ENCODE measurements at places on chromosomes 4 and X.
A peak's percentile ranks its signal among the peaks of the same experiment; 100 is the strongest.

GRCh38 chrX:100946299-100946927 lies 17.7 kb upstream of the XKRX start:
- no peak for DNase-seq

GRCh38 chr4:8526363-8526855 lies 53.8 kb upstream of the GPR78 start:
- DNase-seq = no peak

GRCh38 chr4:8912506-8912905 lies 40.9 kb upstream of the HMX1 start:
- no peak for DNase-seq

DNA sequence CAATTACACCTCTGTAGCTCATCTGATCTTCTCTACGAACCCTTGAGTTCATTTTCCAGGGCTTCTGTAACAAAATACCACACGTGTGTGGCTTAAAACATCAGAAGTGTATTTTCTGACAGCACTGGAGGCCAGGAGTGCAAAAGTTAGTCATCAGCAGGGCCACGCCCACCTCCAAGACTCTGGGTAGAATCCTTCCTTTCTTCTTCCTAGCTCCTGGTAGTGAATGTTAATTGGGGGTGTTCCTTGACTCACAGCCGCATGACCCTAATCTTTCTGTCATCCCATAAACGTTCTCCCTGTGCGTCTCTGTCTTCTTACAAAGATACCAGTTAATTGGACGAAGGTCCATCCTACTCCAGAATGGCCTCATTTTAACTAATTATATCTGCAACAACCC lies 115.0 kb downstream of the TRIML1 start:
- DNase-seq = no peak

DNA sequence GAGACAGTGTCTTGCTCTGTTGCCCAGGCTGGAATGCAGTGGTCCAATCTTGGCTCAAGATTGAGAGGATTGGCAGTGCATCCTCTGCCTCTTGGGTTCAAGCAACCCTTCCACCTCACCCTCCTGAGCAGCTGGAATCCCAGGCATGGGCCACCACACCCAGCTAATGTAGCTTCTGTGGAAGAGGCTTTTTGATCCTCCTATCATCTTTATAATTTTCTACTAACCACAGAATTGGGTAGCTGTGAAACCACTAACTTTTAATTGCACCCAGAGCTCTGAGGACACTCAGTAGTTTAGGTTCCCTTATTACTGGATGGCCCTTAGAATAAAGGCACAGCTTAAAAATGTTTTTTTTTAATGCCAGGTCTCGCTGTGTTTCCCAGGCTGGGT lies 8.9 kb upstream of the AGA start:
- DNase-seq = no peak

- no peak for DNase-seq
These were observed 28.5 kb upstream of the FGF5 start for GRCh38 chr4:80237992-80238391.

GRCh38 chr4:27215220-27215826 lies 354.7 kb downstream of the STIM2 start:
- no peak for DNase-seq

DNA sequence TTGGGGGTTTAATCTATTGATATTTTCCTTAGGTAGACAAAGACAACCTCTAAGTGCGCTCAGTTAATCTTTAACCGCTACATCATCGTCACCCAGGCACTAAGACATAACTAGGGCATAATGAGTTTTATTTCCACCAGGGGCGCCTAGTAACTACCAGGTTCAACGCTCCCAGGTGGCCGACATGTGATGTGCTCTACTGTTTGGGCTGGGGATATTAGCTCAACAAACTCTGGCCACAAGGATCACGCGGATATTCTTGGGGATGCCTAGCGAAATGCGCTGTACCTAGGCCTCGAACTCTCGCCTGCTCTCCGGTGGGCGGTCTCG lies 915 bp upstream of the RAB33B start:
- DNase-seq = peak; percentile 56

DNA sequence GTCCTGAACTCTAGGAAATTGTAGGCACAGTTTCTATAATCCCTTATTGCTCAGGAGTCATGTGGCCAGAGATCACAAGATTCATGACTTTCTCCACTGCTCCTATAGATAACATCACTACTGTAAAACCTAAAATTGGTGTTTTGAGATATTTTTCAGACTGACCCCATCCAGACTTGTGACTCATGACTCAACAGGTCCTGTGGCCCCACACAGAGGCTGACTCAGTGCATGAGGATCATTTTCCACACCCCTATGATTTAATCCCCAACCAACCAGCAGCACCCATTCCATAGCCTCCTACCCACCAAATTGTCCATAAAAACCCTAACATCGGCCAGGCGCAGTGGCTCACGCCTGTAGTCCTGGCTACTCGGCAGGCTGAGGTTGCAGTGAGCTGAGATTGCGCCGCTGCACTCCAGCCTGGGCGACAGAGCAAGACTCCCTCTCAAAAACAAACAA lies 13.2 kb upstream of the XIAP start:
- no peak for DNase-seq

GRCh38 chr4:94256828-94257227 lies 49.2 kb downstream of the SMARCAD1 start:
- no peak for DNase-seq

DNA sequence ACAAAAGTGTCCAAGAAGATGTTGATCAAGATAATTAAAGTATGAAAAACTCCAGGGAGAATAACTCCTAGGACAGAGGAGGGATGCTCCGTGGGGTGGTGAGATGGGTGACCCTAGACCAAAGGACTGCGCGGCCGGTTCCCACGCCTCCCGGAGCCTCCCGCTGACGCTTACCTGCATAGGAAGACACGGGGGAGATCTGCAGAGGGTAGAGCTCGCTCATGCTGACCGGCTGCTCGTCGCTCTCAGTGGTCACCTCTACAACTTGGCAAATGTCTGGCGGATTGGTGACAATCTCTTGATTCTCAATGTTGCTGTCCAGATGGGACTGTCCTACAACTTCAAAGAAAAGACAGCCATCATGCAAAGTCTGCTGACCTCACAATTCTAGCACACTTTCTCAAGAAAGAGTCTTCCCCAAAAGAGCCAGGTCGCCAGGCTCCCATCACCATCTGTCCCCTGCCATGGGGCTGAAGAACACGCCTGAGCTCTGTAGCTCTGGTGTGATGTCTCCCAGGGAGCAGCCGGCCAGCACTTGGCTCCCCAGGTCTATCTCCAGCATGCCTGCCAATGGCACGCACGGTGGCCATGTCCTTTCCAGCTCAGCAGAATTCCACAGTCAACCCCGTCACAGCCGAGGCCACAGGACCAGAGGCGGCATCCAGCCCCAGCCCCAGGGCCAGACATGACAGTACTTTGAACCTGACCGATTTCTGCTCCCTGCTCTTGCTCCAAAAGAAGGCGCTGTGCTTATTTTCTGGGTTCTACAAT lies 75.4 kb downstream of the IRF2 start:
- DNase-seq = no peak

GRCh38 chr4:179278647-179279046 lies 1836.4 kb upstream of the AGA start:
- DNase-seq = no peak

DNA sequence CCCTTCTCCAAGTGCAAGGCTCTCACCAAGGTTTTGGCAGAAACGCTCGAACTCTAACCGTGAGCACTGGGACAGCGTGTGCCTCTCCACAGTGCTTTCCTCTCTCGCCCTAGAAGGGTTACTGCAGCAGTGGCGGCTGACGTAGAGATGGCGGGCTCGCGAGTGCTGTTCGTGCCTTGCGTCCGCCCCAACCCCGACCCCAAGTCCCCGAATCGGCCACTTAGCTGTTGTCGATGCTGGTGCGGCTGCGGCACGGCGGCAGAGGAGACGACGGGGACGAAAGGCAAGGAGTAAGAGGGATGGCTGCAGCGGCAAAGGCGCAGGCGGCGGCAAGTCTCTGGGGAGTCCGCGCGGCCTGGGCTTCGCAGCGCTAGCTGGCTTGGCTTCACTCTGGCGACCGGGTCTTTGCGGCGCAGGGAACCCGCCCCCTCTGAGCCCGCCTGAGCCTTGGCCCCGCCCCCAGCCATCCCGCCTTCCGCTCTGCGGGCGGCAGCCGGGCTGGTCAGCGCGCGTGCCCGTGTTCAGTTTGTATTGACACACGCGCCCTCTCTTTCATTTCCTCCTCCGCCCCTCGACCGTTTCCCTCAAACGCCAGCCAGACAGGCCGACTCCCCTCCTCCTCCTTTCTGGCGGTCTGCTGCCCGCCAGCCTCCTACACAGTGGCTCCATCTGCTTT lies at the start of gene SPIN4:
Gene SPIN4, minus strand, starts transcription at position 392 of the 676 bp plus-strand sequence. CDS start 513 bp downstream, outside the sequence.
- peak; percentile 2 for DNase-seq

DNA sequence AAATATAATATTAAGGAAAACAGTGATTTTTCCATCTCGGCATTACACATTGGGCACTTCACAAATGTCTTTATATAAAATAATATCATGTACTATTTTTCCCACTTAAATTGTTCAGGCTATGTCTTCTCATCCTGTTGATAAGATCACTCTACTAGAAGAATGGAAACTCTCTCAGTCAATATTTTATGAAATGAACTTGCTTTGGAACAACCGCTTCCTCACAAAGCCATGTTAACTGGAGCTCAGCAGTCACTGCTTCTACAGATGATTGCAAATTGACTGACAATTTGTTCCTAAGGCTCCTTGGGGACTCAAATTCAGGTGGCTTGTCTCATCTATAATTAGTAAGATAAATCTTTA lies 127.5 kb upstream of the CBR4 start:
- DNase-seq = no peak

- DNase-seq = peak; percentile 0
These were observed 5.6 kb upstream of the CT45A1 start for GRCh38 chrX:135707880-135708279.

DNA sequence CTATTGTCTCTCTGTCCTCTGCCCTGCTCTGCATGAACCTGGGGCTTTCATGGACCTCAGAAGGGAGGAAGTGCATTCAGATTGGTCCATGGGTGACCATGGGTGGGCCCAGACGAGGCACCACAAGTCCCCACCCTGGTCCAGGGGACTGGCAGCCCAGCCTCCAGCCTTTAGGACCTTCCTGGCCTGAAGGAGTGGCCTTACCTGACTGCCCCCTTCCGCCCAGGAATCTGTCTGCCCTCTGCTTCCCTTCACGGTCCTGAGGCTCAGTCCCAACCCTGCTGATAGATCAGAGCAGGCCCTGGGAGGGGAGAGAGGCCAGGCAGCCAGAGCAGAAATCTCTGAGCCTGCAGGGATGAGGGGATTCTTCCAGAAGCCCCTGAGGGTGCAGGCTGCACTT lies 455.4 kb downstream of the PCDH18 start:
- no peak for DNase-seq

GRCh38 chrX:137194164-137194563 lies 160.4 kb upstream of the GPR101 start:
- DNase-seq = no peak

- DNase-seq = no peak
These were observed 806.8 kb downstream of the PCDH19 start for GRCh38 chrX:99603091-99603814.

GRCh38 chr4:118991686-118992085 lies 103.0 kb downstream of the SYNPO2 start:
- DNase-seq = no peak

GRCh38 chr4:52248820-52249219 lies 197.7 kb downstream of the SPATA18 start:
- DNase-seq = no peak

DNA sequence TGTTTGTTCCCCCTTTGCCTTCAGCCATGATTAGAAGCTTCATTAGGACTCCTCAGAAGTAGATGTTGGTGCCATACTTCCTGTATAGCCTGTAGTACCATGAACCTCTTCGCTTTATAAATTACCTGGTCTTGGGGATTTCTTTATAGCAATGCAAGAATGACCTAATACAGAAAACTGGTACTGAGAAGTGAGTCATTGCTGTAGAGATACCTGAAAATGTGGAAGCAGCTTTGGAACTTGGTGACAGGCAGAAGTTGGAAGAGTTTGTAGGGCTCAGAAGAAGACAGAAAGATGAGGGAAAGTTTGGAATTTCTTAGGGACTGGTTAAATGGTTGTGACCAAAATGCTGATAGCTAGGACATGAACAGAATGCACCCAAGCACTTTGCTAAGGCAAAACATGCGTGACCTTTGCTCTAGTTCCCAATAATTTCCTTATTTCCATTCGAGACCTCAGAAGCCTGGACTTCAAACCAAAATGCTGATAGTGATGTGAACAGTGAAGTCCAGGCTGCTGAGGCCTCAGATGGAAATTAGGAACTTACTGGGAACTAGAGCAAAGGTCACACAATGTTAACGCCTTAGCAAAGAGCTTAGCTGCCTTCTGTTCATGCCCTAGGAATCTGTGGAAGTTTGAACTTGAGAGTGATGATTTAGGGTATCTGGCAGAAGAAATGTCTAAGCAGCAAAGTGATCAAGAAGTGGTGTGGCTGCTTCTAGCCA lies 3.0 kb upstream of the USP46 start:
- DNase-seq = no peak

GRCh38 chrX:120286733-120287512 lies 24.3 kb downstream of the TMEM255A start:
- DNase-seq = no peak

GRCh38 chr4:77579406-77580076 lies 26.1 kb upstream of the CXCL13 start:
- DNase-seq = no peak

GRCh38 chr4:58214376-58214775 lies 1104.2 kb upstream of the IGFBP7 start:
- DNase-seq = no peak

DNA sequence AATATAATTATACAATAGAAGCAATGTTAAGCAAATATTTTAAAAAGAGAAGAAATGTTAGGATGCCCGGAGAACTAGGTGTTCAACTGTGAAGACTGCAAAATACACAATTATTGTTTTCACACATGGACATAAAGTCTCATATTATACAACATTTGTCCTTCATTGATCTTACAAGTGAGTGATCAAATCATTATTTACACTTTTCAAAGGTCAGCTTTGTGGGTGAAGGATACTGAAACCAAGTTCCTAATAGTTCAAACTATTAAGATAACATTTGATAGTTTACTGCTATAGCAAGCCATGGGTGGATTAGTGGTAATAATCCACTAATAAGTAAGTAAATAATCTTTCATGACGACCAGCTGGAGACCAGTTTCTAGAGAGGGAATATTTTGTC lies 23.3 kb downstream of the CTSO start:
- no peak for DNase-seq

- DNase-seq = no peak
These were observed 5.4 kb upstream of the PRICKLE3 start for GRCh38 chrX:49191574-49192011.

DNA sequence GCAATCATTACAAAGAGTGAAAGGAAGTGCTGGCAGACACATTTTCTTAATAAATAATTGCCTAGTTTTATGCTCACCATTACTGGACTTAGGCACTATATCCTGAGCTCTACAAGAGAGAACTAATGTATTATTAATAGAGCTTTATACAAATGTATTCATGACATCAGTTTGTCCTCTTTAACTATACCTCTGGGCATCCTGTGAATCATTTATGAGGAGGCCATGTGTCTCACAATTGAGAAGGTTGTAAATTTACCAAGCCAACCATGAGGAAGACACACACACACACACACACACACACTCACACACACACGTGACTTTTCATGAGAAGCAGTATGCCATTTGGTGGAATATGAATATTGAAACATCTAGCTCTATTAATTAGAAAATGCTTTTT lies 728.2 kb downstream of the ARAP2 start:
- no peak for DNase-seq

GRCh38 chrX:130176354-130176776 lies 4.6 kb downstream of the RAB33A start:
- no peak for DNase-seq

- DNase-seq = no peak
These were observed 37.0 kb downstream of the HTRA3 start for GRCh38 chr4:8306511-8307021.
